ENCODE measurements at places on chromosomes 3 and 15.

DNA sequence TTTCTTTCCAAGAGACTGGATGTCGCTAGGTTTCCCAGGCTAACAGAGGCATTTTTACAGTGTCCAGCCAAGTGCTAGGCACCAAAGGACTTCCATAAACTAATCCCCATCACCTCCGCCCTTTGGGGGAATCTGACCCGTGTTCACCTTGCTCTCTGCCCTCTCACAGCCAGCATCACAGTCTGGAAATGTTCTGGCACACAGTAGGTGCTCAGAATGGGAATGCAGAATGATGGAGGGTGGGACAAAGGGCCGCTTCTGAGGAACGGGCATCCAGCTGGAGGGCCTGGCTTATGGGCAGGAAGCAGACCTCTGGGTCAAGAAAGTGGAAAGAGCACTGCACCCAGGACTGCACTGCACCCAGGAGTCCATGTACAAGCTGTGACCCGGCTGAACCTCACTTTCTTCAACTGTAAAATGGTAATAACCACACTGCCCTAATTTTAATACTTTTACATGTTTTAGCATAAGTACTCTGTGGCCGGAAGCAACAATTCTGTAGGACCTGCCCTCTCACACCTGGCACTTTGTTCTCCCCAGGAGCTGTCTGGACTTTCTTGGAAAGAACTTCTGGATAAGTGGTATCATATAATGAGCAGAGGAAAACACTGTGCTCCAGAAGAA lies 901 bp upstream of the NMB start:
- DNase-seq: no peak

DNA sequence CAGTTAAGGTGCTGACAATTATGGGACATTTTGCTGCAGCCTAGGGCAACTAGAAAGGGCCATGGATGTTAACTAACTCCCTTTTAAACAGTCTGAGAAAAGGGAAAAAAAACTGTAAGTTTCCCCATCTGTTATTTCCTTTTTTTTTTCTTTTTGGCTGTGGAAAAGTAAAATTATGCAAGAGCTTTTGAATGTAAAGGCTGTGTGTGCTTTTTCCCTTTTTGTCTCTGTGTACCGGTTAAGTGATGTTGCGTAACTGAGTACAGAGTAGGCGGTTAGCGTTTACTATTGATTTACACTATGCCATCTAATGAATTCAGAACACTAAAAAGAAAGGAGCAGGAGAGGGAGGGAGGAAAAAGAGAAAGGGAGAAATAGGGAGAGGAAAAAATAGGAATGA lies 403.6 kb downstream of the TIGIT start:
- DNase-seq: no peak

DNA sequence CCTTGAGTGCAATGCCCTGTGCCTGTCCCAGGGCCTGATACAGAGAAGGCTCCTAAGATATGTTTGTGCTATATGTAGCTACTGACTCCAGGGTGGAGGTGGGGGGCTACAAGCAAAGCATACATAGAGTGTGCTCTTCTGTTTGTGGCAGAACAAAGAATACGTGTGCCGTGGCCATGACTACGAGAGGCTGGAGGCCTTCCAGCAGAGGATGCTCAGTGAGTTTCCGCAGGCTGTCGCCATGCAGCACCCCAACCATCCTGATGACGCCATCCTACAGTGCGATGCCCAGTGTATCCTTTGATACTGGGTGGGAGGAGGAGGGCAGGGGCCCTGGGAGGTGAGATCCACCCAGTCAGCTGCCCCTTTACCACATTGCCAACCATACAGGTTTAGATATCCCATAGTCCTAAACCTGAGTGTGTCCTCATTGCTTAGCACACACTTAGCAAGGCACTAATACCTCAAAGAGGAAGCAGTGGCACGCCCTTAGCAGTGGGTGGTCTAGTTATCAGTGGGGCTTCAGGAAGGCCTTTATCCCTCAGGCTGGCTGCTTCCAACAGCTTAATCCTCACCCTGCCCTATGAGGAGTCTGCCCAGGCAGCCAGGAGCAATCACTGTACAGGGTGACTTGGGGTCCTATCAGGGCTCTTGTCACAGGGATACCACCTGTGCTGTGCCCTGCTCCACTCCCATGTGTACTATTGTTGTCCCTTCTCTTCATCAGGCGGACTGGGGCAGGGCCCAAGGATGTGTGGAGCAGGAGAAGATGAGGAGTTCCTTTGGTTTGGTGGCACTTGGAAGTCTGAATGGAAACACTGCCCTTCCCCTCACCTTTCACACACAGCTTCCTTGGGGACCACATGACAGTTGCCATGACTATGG lies 30.1 kb upstream of the MANF start:
- no peak for DNase-seq

DNA sequence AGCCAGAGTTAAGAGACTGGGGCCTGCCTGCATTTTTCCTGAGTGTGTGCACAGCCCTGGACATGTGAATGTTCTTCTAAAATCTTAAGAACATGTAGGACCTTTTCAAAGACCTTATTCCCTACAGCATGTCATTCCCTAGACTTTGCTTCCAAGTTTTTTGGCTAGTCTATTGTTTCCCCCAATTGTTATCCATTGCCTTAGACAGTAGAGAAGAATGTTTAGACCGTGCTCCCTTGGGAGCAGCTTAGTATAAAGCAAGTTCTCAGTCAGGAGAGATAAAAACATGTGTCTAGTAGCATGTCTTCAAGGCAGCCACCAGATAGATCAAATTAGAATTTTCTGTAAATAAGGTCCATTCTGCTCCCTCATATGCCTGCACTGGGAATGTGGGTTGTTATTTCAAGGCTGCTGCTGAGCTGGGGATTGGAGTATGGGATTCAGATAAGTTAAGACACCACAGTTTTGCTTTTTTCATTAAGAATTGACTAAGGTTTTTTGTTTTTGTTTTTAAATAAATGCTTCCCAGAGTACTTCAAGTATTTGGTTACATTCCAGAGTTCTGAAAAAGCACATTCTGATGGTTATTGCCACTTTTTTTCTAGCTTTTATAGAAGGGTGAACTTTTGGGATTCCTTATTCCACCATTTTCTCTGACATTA lies 246.7 kb downstream of the RORA start:
- no peak for DNase-seq

DNA sequence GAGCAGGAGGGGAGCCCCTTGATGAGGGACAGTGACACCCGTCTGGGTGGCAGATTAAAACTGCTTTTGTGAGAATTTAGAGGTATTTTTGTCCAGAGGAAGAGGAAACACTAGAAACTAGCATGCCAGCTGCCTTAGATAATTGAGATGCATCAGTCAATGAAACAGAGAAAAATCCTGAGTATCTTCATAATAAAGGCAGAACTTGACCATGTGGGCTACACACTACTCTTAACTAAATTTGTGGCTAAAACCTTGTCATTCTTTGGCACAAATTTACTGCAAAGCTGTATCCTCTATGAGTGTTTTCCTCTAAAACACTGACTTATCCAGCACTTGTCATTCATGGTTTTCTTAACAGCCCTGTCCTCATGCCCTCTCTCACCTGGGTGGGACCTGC lies 259.7 kb upstream of the TPM1 start:
- DNase-seq: no peak

Measured in natural killer cell (primary cell).